ENCODE measurements at places on chromosomes 12 and 14.

GRCh38 chr14:106308839-106309389, 782.5 kb downstream of the TMEM121 start:
- DNase-seq = no peak

DNA sequence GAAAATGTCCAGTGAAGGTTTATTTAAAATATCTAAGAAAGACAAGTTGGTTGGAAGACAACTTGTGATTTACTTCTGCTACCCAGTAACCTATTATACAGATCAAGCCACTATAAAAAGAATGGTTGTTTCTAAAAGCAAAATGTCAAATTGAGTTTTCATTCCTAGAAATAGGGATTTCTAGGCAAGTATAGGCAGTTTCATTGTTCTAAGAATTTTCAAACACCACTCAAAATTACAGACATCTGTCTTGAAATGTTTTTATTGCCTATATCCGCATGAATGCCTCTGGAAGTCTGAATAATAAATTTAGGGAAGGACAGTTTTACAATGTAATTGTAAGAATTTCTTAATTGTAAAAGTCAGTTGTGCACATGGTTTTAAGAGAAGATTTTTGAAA, 8.6 kb downstream of the YEATS4 start:
- DNase-seq = no peak

DNA sequence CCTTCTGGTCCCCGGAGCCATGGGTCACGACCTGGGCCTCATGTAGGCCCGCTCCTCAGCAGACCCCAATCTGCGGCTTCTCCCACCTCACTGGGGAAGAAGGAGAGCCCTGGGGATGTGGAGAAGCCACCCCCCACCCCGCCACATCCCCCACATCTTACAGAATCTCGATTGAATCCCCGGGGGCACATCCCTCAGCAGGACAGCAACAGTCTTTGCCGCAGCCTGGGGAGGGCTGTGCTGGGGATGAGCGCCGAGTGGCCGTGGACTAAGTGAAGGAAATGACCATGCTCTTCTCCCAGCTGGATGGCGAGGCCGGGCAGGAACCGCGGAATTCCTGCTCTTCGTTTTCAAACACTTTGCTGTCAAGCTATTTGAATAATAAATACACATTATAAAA, 169.0 kb upstream of the RTL1 start:
- no peak for DNase-seq

GRCh38 chr12:117686911-117687377, 281.8 kb downstream of the KSR2 start:
- DNase-seq = peak; percentile 7

- no peak for DNase-seq
Measured at GRCh38 chr12:22321638-22322037, 12.9 kb downstream of the ST8SIA1 start.

DNA sequence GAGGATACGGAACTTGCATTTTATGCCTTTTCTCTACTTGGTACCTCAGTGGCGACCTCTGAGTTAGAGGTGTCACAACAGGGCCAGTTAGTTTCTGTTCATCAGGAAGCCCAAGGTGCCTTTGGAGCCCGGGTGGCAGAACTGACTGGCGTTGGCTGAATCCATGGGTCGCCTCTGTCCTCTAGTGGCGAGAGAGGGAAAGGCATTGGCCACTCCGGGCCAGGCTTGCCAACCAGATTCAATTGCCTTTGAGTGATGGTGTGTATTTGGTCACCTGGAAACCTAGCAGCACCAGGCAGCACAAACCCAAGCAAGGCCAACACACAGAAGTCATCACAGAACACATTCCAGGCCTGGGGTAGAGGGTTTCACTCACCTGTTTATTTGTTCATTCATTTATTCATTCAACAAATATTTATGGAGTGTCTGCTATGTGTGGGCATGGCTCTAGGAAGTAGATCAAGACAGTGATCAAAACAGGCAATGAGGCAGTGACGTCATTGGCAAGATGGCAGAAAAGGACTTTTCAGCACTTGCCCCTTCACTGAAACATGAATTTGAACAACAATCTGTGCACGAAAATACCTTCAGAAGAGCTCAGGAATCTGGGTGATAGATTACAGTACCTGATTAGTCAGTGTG, 40.5 kb upstream of the KCNA5 start:
- peak; percentile 73 for DNase-seq

Measured in myocyte (in vitro differentiated cells).